ENCODE measurements at places on chromosomes 11 and 22.

GRCh38 chr11:9951807-9952206, 287.9 kb downstream of the SWAP70 start:
- DNase-seq: no peak

DNA sequence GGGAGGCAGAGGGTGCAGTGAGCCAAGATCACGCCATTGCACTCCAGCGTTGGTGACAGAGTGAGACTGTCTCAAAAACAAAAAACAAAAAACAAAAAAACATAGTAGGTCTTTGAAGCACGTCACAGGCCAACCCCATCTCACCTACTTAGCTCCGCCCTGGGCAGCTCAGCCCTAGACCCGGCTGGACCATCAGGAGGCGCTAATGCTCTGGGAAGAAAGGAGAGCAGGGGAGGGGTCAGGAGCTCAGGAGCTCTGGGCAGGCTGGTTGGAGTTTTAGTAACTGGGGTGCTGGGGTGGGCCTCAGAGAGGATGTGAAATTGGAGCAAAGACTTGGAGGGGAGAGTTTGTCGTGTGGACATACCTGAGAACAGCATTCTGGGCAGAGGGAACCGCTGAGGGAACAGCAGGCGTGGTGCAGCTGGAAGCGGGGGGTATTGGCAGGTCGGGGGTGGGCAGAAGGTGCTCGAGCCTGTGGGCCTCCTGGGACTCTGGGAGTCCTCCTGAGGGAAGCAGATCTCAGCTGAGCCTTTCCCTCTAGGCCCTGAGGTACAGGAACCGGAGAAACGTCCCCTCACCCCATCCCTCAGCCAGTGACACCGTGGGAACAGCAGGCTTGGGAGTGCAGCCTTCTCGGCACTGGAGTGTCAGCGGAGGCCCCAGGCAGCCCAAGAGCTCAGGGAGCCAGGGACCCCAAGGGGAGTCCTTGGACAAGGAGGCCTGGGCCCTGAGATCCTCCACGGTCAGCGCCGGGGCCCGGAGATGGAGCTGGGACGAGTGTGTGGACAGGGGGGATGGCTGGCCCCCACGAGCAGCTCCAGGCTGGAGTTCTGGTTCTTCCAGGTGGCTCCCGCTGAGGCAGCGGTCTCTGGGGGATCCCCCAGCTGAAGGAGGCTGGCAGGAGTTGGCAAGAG, 2.2 kb upstream of the RPS6KA4 start:
- DNase-seq: peak; percentile 48

DNA sequence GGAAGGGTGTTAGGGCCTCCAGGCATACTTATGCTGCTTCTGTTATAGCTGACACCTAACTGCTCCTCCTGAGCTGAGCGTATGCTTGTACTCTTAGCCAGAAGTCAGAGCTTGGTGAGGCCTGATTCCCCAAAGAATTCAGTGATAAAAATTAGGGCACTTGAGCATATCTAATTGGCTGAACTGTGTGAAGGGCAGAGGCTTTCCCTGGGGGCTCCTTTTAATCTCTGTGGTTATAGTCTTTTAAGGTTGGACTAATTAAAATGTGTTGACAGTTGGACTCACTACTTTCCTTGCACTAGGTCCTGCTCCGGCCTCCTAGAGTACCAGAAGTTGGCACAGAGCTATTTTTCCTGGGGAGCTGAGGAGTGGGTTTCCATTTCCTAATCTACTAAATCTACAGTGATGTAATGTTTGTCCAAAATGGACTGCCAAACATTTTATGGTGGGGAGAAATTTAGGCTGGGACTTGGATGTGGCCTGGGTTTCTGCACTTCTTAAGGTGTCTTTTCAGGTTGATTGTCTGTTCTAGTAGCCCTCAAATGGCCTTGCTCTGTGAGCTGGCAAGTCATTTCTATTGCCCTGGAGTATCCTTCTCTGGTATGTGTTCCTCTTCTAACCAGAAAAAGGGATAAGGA, 18.4 kb downstream of the STIM1 start:
- no peak for DNase-seq

DNA sequence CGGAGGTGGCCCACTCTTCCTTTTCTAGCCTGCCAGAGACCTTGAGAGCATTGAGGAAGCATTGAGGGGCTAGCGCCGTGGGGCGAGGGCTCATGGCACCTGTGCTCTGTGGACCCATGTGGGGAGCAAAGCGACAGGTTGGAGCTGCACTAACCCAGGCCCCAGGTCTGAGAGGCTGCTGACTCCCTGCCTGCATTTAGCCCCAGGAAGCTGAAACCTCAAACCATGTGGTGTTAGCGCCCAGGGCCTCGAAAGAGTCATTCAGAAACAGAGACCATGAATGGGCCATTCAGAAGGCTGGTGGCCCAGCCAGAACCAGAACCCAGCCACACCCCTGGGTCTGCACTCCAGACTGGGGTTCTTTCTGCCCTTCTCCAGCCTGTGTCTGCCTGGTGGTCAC, 88.6 kb downstream of the BCR start:
- no peak for DNase-seq

DNA sequence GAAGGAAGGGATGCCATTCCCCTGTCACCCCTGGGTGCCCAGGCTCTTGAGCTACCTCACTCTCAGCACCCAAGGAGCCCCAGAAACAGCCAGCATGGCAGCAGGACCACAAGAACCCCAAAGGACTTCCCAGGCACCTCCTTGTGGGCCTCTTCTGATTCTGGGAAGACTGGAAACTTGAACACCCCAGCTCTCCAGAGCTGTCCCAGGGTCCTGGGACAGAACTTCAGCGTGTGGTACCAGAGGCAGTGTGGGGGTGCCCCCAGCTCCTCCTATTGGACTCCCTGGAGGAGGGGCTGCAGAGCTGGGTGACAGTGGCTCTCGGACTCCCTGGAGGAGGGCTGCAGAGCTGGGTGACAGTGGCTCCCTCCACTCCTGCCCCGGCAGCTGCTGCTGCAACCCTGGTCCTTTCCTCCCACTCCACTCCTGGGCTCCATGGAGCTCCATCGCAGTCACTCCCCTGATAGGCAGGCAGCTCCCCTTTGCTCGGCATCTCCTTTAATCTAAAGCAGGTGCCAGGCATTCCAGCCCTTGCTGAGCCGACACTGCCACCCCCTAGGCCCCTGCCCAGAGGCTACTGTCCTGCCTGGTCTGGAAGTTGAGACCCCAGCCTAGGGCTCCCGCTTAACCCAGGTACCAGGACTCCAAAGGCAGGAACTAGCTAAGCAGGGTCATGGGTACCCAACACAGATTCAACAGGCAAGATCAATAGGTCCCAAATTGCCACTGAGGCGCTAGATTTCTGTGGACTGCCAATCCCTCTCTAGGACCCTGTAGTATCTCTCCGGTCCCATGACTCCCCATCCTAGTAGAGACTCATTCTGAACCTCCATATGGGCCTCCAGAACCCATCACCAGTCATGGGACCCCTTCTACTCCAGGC, 2.7 kb downstream of the BCL9L start:
- DNase-seq: no peak

DNA sequence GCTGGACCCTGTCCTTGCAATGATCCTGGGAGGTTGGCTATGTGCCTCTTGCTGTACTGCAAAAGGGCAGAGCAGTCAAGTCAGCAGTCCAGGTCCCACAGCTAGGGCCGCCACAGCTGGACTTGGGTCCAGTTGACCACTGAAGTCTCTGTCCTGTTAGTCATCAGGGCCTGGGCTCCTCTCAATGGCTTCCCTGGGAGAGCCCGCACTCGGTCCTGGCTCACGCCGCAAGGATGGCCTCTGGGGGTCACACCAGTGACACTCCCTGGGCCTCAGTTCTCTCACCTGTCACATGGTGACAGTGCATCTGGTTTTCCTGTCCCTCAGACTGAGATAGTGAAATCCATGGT, 85.1 kb downstream of the NECTIN1 start:
- DNase-seq: no peak

DNA sequence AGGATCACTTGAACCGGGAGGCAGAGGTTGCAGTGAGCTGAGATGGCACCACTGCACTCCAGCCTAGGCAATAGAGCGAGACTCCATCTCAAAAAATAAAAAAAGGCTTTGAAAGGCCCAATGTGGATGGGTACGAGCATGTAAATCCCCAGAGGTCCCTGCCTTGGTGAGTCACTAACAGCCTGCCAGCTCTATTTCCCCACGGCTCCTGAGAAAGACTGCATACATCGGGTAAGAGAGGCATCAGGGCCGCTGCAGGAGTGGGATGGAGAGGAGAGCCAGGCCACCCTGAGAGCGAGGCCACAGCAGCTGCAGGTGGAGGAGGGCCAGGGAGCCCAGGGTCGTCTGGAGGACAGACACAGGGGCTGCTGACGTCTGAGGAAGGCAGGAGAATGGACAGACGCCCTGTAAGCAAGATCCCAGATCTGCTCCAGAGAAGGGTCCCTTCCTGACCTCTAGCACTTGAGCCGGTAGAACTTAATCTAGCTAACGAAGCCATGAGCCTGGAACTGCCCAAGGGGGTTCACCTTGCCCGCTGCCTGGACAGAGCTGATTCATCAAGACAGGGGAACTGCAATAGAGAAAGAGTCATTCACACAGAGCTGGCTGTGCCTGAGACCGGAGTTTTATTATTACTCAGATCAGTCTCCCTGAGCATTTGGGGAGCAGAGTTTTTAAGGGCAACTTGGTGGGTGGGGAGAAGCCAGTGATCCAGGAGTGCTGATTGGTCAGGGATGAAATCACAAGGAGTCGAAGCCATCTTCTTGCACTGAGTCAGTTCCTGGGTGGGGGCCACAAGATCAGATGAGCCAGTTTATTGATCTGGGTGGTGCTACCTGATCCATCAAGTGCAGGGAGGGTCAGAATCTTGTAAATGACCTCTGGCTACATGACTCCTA, 5.1 kb upstream of the KRTAP5-9 start:
- DNase-seq: no peak

DNA sequence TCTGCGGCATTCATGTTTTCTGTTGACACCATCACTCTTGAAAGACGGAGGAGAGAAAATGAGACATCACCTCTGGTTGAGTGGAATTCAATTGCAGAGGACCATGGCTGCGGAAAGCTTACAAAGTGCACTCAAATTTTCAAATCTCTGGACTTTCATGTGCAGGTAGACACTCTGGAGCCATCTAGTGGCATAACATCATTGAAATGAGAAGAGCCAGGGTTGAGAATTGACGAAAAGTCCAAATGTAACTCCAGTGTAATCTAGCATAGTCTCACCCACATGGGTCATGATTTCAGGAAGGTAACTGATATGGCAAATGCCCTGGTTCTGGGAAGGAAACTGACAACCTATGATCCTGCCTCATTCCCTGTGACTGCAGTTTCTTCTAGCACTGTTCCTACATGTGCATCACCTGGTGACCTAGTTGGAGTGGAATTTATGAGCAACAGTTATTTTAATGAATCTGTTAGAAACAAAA, 687.8 kb downstream of the KCNA4 start:
- DNase-seq: peak; percentile 94

GRCh38 chr11:32426819-32427615, 8.3 kb downstream of the WT1 start:
- no peak for DNase-seq

DNA sequence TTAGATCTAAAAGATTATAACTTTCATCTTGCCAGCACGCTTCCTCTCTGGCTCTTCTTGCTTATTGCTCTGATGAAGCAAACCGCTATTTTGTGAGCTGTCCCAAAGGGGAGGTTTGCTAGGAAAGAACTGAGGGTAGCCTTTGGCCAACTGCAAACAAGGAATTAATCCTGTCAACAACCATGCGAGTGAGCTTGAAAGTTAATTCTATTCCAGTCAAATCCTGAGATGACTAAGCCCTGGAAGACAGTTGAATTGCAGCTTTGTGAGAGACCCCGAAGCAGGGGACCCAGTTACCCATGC, 10.3 kb upstream of the RNF141 start:
- no peak for DNase-seq

DNA sequence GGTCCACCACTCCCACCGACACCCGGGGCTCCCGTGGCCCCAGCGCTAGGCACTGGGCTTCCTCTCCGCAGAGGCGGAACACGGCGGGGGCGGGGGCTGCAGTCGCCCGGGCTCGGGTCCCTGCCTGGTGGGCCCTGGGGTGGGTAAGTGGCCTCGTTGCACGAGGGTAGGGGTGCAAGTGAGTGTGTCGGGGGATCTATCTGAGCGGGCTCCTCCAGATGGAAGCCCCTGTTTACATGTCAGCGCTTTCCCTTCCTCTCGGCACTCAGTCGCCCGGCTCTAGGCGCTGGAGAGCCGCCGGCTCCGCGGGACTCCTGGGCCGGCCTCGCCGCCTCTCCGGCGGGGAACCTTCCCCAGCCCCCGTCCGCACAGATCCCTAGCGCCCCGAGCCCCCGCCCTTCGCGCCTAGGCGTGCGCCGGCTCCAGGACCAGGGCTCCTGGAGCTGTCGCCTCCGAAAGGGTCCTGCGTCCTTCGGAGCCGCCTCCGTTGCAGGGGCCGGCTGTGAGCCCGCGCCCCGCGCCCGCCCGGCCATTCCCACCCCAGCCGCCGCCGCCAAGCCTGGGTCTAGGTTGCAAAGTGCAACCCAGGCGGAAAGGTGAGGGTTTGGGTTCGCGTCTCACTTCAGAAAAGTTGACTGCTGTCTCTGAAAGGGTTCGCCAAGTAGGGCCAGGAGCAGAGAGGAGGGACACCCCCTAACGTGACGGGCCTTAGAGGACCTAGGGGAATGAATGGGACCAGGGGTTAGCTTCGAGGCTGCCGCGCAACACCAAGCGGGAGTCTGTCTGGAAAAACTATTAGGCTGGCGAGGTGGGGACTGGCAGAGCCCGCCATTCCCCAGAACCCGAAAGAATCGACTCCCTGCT, 978 bp downstream of the FLI1 start:
- DNase-seq: no peak

- DNase-seq: no peak
Observed at GRCh38 chr11:13260201-13260962, 17.2 kb upstream of the BMAL1 start.

- no peak for DNase-seq
Observed at GRCh38 chr22:48951836-48952235, 875.8 kb downstream of the BRD1 start.

DNA sequence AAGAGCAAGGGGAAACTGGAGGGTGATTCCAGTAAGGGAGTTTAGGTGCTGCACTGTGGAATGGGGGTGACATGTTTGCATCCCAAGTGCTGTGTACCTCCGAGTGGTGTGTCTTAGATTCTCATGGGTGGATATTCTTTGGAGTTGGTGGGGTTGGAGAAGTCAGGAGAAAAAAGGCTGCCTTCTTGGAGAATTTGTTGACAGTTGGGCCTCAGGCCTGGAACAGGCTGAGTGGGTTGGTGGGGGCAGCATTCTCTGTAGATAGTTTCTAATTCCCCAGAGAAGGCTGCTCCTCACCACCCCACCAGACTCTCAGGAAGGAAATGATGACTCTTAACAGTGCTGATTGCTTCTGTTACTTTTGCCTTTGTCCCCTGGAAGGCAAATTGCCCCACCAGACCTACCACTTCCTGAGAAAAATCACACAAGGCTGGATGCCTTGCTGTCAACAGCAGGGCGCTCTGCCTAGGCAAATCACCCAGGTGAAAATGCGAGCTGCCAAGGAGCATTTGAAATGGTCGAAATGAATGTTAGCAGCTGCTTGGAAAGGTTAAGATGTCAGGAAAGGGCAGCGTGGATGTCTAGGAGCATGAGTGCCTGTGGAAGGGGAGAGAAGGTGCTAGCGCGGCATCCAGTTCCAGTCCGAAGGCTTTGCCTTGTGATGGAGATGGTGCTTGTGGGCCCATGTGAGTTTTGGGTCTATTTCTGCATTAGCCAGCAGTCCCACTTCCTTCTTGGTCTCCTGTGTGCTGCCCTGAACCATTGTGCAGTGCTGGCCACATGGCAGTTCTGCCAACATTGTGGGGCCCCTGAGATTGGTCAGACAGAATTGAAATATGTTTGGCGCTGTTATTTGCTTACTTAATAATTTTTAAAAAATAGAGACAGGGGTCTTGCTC, 29.7 kb upstream of the SORL1-AS1 start:
- DNase-seq: no peak

- DNase-seq: no peak
Observed at GRCh38 chr11:106477776-106478175, 400.3 kb downstream of the AASDHPPT start.
